Type B pancreatic cell (in vitro differentiated cells): ENCODE measurements at places on chromosomes 13 and 19. TPM values are rescaled to one million over a fixed set of nuclear protein-coding genes. Genes with fewer than 3 reads are reported as not detected.

The ACP7 gene
- total RNA-seq = 0.29 and 0.31 TPM in 2 replicates

DNA sequence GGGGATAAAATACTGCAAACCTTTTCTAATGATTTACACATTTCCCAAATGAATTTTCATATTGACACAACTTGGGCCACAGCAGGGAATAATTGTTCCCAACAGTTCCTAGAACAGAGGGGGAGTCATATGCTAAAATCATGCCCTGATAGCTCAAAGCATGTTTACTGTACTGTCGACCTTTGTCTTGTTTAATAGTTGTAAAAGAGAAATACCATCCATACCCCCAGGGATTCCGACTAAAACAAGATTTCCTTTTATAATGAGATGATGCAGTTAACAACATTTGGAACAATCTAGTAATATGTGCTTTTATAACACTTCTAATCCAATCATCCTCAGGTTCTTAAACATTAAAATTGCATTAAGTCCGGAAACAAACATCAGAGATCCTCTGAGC lies 759.7 kb downstream of the OLFM4 start:
- H3K36me3 ChIP-seq = no peaks in the 10 kb centered on the region
- H3K4me3 ChIP-seq = no peak overlapping the region
- DNase-seq = no peak
- no peak overlapping the region for H3K27ac ChIP-seq

- H3K27me3 ChIP-seq = no peaks in the 10 kb centered on the region
- H3K4me1 ChIP-seq = no peaks in the 10 kb centered on the region
These were observed 289.8 kb upstream of the SPRY2 start for GRCh38 chr13:80630685-80631121.

The SBNO2 gene
- total RNA-seq = 45.5 and 60.7 TPM in 2 replicates

The PLA2G4C gene
- total RNA-seq = 1.1 and 3.2 TPM in 2 replicates

- H3K4me3 ChIP-seq = no peak overlapping the region
- DNase-seq = no peak
- H3K27me3 ChIP-seq = no peaks in the 10 kb centered on the region
- no peak overlapping the region for H3K27ac ChIP-seq
- no peaks in the 10 kb centered on the region for H3K36me3 ChIP-seq
- H3K4me1 ChIP-seq = no peaks in the 10 kb centered on the region
These were observed 134.7 kb upstream of the SLITRK5 start for GRCh38 chr13:87536499-87536898.

The WDR87 gene
- total RNA-seq = not detected in 2 replicates

DNA sequence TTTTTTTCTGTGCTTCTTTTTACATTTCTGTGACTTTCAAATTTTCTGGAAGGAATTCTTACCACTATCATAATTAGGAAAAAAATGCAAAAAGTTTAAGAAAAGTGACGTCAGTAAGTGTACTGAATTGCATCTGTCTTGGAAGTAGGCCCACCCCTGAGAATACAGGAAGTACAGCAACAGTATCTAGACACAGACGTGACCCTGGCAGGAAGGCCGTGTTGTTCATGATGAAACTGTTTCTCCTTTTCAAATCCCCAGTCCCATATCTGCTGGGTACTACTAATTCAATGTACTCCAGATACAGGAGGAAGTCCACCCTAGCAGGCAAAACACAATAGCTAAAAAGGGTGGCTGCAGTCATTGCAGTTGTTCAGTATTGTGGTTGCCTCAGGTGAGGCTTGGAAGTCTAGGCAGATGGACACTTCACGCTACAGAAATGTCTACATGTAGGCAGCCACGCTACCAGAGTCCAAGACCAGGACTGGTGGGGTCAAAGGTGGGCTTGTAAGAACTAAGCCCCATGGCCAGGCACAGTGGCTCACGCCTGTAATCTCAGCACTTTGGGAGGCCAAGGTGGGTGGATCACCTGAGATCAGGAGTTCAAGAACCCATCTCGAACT lies 49.6 kb upstream of the MED4 start:
- no peaks in the 10 kb centered on the region for H3K27me3 ChIP-seq
- no peak for DNase-seq
- H3K36me3 ChIP-seq = no peaks in the 10 kb centered on the region
- no peak overlapping the region for H3K4me3 ChIP-seq
- H3K4me1 ChIP-seq = no peaks in the 10 kb centered on the region

- H3K36me3 ChIP-seq = peaks cover 26% of the 10 kb centered on the region
- peak overlapping the region; percentile 63 for H3K27ac ChIP-seq
- peaks cover 36% of the 10 kb centered on the region for H3K4me1 ChIP-seq
- DNase-seq = no peak
These were observed 29.8 kb downstream of the ARHGAP35 start for GRCh38 chr19:46890423-46891170.

DNA sequence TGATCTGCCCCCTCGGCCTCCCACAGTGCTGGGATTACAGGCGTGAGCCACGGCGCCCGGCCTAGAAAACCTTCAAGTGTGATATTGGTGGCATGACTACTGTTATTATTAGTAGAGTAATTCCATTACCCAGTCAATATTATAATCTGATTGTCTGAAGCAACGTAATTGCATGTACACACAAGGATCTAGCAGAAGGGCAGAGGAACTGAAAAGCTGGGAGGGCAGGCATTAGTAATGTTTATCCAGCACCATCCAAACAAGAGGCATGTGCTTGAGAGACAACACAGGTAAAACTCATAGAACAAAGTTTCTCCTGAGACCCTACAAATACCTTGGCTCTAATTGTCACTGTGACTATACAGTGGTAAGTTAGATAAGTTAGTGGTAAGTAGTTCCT lies 56.2 kb upstream of the ITM2B start:
- no peak for DNase-seq
- no peak overlapping the region for H3K27ac ChIP-seq
- H3K4me1 ChIP-seq = no peaks in the 10 kb centered on the region
- H3K4me3 ChIP-seq = no peak overlapping the region
- H3K27me3 ChIP-seq = no peaks in the 10 kb centered on the region

GRCh38 chr19:37991176-37991835 lies 84.3 kb downstream of the SIPA1L3 start:
- peaks cover 21% of the 10 kb centered on the region for H3K4me1 ChIP-seq
- no peaks in the 10 kb centered on the region for H3K27me3 ChIP-seq
- peak overlapping the region; percentile 48 for H3K27ac ChIP-seq

The CGB8 gene
- total RNA-seq = 9.4 TPM in 1 of 2 replicates, not detected in the other

The CACNG6 gene
- 0.27 and 0.98 TPM in 2 replicates for total RNA-seq

The IGFL4 gene
- 1.3 and 3.3 TPM in 2 replicates for total RNA-seq

- DNase-seq = no peak
- H3K4me1 ChIP-seq = no peaks in the 10 kb centered on the region
These were observed 2676.6 kb downstream of the PCDH9 start for GRCh38 chr13:64553411-64554129.

The CYP4F12 gene
- total RNA-seq = 0.52 and 1.2 TPM in 2 replicates

DNA sequence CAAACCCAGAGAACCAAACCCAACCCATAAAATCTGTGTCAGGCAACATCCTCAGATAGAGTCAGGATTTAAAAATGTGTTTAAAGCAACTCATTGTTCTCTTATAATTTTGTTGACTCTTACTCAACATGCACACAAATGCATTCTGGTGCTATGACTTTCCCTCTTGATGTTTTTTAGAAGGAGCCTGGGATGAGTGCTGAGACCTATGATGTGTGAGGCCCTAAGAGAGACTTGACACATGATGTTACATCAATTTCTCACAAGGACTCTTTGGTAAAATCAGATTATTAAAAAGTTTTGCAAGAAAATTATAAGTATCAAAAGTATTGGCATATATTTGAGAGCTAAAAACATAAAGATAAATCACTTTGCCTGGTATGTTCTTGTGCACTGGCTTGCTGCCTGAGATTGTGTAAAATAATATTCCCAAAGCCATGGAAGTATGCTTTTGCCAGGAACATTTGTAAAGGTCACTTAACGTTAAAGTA lies 173.9 kb downstream of the DCLK1 start:
- H3K27ac ChIP-seq = no peak overlapping the region
- H3K36me3 ChIP-seq = no peaks in the 10 kb centered on the region
- DNase-seq = no peak
- H3K4me3 ChIP-seq = no peak overlapping the region
- H3K27me3 ChIP-seq = no peaks in the 10 kb centered on the region

The ADAMTS10 gene
- 6.4 and 59.2 TPM in 2 replicates for total RNA-seq

DNA sequence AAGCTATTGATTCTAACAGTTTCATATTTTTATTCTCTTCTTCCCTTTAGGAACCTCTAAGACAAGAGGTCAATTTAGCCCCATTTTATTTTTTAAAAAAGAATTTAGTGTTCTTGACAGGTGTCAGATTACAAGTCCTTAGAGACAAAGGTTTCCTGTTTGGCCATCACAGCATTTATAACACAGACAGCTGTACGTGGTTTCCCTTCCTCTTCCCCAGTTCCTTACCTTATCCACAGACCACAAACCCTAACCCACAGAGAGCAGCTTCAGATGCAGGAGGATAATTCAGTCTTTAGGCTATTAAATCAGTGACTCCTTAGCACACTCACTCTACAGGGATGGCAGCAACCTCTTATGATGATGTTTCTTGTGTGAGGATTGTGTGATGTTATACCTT lies 1210.1 kb downstream of the DIAPH3 start:
- no peak for DNase-seq
- H3K4me1 ChIP-seq = peaks cover 9% of the 10 kb centered on the region
- no peak overlapping the region for H3K4me3 ChIP-seq
- H3K27me3 ChIP-seq = no peaks in the 10 kb centered on the region
- no peak overlapping the region for H3K27ac ChIP-seq

- no peak overlapping the region for H3K4me3 ChIP-seq
- H3K4me1 ChIP-seq = peaks cover 43% of the 10 kb centered on the region
- no peak for DNase-seq
- H3K36me3 ChIP-seq = peaks cover 4% of the 10 kb centered on the region
- H3K27me3 ChIP-seq = peaks cover 6% of the 10 kb centered on the region
These were observed 278.1 kb downstream of the DNAJC15 start for GRCh38 chr13:43301346-43301969.

The ANGPTL8 gene
- total RNA-seq = not detected in 2 replicates

The PEG3 gene
- total RNA-seq = not detected in 2 replicates

DNA sequence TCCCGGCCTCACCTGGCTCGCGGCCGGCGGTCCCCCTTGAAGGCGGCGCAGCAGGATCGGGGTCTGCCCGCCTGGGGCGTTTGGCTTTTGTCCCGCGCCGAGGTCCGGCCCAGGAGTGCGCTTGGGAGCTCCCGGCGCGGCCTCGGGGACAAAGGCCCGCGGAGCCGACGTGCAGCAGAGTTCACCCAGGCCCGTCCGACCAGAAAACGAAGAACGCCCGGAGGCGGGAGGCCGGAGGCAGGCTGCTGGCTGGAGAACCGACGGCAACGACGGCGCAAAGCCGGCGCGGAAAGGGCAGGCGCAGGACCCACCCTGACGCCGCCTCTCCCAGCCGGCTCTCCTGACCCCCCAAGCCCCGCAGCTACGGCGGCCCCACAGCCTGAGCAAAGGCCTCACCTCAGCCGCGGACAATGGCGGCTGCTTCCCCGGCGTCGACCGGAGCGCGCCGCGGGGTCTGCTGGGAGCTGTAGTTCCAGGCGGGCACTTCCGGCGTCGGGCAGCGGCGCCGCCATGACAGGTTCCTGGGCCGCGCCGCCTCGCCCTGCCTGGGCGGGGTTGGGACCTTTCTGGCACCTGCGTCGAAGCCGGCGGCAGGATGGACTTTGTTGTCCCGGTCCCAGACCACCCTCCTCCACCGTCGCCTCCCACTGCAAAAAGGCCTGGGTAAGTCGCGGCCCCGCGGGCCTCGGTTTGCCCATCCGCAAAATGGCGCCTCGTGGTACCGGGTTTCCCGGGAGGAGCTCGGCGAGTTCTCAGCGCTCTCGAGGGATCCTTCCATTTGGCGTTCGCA lies at the start of gene ZNF606:
Gene ZNF606, minus strand, starts transcription at position 437 of the 790 bp plus-strand sequence. CDS start 1,501 bp downstream, outside the sequence.
- H3K27ac ChIP-seq = peak within 1 kb of the TSS; percentile 88
- peaks cover 79% of the 10 kb centered on the region for H3K36me3 ChIP-seq
- peaks cover 5% of the 10 kb centered on the region for H3K4me1 ChIP-seq
- no peaks in the 10 kb centered on the region for H3K27me3 ChIP-seq
- peak; percentile 88 for DNase-seq
- H3K4me3 ChIP-seq = peak within 1 kb of the TSS; percentile 92

GRCh38 chr19:15010501-15011300 lies 31.0 kb upstream of the SLC1A6 start:
- H3K36me3 ChIP-seq = no peaks in the 10 kb centered on the region
- H3K4me1 ChIP-seq = no peaks in the 10 kb centered on the region
- peaks cover 38% of the 10 kb centered on the region for H3K27me3 ChIP-seq
- H3K4me3 ChIP-seq = no peak overlapping the region
- DNase-seq = no peak

The LILRB5 gene
- total RNA-seq = not detected in 2 replicates

DNA sequence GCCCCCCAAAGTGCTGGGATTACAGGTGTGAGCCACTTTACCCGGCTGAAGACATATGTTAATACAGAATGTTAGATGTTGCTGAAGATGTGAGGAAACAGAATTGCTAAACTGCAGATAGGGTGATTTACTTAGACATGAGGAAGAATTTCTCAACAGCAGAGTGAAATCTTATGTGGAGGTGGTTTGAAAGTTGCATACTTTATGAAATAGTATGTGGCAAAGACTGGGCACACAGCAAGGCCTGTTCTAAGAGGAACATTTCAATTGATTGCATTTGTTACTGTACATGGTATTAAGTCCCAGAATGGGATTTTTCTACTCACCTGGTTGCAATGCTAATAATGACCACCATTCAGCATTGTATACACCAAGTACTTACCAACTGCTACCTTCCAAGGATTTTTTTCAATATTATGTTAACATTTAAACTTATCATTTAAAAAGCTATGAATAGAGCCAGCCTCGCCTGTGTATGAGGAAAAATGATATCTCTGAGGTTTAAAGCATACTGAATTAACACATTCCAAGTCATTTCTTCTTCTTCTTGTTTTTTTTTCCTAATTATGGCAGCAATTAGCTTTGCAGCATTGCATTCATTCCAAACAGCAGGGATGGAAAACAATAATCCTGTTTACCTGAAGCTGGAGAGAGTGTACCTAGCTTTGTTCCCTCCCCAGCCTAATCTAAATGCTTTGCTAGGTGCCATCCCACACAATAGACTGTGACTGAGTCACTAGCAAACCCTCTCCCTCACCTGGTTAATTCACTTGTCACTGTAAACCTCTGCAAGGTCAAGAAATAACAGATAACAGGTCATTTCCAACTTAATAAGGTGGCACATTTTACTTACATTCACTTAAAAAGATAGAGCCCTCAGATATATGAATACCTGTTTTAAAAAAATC lies 19.4 kb upstream of the KLF5 start:
- H3K4me3 ChIP-seq = no peak overlapping the region
- no peaks in the 10 kb centered on the region for H3K36me3 ChIP-seq
- no peak for DNase-seq
- H3K27ac ChIP-seq = no peak overlapping the region
- peaks cover 10% of the 10 kb centered on the region for H3K4me1 ChIP-seq

- H3K4me3 ChIP-seq = no peak overlapping the region
- peaks cover 49% of the 10 kb centered on the region for H3K36me3 ChIP-seq
- no peak for DNase-seq
- H3K27me3 ChIP-seq = no peaks in the 10 kb centered on the region
- H3K4me1 ChIP-seq = no peaks in the 10 kb centered on the region
These were observed 52.0 kb downstream of the DNAJC3 start for GRCh38 chr13:95728957-95729356.

The SIAH3 gene
- 0.05 and 0.53 TPM in 2 replicates for total RNA-seq

The CEACAM3 gene
- not detected in 2 replicates for total RNA-seq

- no peak for DNase-seq
- no peak overlapping the region for H3K4me3 ChIP-seq
- peaks cover 30% of the 10 kb centered on the region for H3K4me1 ChIP-seq
- H3K27me3 ChIP-seq = peaks cover 9% of the 10 kb centered on the region
- no peaks in the 10 kb centered on the region for H3K36me3 ChIP-seq
These were observed 30.9 kb downstream of the RASA3 start for GRCh38 chr13:114101358-114102130.

- H3K36me3 ChIP-seq = no peaks in the 10 kb centered on the region
- peaks cover 5% of the 10 kb centered on the region for H3K4me1 ChIP-seq
- DNase-seq = no peak
- peaks cover 23% of the 10 kb centered on the region for H3K27me3 ChIP-seq
- H3K4me3 ChIP-seq = no peak overlapping the region
These were observed 54.0 kb upstream of the IRS2 start for GRCh38 chr13:109840201-109840892.
